ENCODE measurements at places on chromosomes 16 and 17.

DNA sequence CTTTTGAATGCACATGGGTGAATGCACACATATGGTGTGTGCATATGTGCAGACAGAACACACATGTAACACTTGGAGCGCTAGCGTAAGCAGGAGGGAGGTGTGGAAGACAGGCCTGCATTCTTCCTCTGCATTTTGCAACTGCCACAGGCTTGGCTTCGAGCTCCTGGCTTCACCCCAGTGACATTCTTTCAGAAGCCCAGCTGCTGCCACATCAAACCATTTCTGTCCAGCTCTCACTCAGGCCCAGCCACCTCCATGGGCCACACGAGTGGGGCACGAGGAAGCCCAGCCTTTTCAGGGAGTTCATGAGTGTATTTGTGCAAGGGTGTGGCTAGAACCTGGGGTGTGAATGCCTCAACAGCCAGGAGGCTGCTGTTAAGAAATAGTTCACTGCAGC, 18.8 kb downstream of the LGALS3BP start:
- DNase-seq = no peak

GRCh38 chr17:47719411-47720152, 13.5 kb upstream of the TBX21 start:
- no peak for DNase-seq

- no peak for DNase-seq
Observed at GRCh38 chr17:37791447-37792399, 46.9 kb upstream of the HNF1B start.

DNA sequence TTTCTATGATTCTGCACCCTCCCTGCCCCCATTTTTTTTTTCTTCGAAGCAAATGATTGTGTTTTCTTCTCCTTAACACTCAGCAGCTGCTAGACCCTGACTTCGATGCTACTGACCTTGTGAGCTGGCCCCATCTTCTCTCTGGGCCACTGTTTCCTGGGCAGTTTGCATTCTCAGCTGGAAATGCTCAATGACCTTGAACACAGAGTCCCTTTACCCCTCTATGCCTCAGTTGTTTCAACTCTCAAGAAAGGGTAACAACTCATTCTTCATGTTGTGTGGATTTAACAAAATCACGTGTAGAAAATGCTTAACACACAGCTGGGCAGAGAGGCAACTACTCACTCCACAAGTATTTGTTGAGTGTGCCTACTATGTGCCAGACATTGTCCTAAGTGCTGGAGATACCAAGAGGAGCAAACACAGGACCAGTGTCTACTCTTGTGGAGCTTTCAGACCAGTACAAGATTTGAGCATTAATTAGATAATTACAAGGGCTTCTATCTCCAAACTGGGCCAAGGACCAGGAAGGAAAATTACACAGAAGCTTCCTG, 66.2 kb downstream of the IQCK start:
- DNase-seq = no peak

DNA sequence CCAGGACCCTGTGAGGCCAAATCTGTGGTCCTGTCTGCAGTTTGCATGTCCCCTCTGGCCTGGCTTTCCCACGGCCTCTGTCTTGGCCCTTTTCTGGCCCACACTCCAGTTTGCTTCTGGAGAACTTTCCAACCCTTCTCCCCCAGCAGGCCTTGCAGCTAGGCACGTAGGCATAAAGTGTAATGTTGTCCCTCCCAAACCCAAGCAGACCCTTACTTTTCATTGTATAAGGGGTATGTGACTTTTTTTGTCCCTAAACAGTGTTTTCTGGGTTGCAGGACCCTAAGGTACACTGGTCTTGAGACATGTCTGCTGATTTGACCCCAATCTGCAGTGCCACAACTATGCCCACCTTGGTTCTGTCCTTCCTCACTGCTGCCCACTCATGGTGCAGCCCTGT, 15.6 kb upstream of the SMPD3 start:
- no peak for DNase-seq

DNA sequence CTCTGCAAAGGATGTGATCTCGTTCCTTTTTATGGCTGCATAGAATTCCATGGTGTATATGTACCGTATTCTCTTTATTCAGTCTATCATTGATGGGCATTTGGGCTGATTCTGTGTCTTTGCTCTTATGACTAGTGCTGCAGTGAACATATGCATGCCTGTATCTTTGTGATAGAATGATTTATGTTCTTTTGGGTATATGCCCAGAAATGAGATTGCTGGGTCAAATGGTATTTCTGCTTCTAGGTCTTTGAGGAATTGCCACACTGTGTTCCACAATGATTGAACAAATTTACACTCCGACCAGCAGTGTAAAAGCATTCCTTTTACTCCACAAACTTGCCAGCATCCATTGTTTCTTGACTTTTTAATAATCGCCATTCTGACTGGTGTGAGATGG, 60.2 kb upstream of the ADORA2B start:
- no peak for DNase-seq

GRCh38 chr16:66382966-66383299, 16.4 kb downstream of the CDH5 start:
- no peak for DNase-seq

- no peak for DNase-seq
Observed at GRCh38 chr16:52456368-52456767, 90.6 kb downstream of the TOX3 start.

- no peak for DNase-seq
Observed at GRCh38 chr17:32112416-32112815, 29.9 kb upstream of the RHOT1 start.

DNA sequence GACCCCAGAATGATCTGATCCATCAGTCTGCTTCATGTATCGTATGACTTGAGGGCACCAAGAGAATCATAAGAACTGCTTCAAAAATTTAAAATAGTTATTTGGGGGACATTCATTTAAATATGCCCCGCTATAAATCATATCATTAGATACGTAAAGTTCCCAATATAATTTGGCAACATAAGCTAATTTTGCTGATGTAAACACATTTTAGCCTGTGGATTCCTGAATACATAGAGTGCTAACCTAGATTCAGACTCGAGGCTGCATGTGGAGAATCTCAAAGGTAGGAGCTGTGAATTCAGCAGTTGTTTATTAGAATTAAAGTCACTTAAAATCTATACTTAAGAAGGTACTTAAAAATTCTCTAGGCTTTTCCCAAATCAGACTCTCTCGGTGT, 24.9 kb downstream of the ANKFN1 start:
- no peak for DNase-seq

- DNase-seq = no peak
Observed at GRCh38 chr17:69061721-69062556, 1.2 kb upstream of the ABCA9 start.

DNA sequence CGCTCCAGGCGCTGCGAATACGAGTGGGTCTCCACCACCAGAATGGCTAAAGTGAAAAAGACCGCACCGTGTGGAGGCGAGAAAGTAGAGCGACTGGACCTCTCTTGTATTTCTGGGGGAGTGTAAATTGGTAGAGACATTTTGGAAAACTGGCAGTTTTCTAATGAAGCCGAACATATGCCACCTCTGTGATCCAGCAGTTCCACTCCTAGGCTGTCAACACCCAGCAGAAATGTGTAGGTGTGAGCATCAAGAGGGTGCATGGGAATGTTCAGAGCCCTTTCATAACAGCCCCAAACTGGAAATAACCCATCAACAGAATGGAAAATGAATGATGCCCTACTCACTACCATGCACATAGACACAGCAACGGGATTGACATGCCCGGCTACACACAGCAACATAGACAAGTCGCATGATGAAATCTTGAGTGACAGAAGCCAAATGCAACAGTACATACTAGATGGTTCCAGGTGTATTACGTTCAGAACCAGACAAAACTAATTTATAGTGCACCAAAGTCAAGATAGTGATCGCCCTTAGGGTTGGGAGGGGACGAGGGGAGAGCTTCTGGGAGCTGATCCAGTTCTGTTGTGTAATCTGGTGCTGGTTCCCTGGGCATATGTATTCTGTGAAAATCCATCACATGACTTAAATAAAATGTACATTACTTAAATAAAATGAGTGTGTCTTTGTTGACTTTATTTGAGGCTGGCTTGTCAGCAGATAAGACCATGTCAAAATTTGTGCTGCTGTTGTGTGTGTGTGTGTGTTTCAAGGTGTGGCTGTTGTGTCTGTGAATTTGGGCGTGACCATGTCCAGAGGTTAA, 877 bp upstream of the BCL7C start:
- no peak for DNase-seq

DNA sequence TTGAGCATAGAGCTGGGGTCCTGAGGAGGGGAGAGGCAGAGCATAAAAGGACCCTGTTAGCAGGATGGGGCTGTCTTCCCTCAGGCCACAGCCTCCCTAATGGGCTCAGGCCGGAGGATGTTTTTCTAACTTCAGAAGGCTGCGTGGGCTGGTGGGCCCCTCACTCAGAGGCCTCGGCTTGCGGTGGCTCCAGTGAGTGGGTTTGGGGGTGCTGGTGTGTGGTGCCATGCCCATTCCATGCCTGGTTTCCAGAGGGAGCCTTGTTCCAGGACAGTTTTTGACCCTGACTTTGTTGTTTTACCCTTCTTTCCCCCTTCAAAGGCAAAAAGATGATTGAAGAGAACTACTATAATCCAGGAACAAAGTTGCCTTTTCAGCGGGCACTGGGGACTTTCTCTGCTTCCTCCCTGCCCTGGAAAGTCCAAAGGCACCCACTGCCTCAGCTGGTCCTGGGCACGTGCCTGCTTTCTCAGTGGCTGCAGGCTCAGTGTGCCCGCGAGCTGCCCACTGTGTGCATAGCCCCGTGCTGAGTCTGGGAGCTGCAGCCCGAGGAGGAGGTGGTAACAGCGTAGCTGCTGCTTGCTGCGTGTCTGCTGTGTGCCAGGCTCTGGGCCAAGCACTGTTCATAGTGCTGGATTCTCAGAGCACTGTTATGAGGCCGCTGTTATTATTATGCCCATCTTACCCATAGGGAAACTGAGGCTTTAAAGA, 11.8 kb downstream of the NKD1 start:
- no peak for DNase-seq

GRCh38 chr16:15961060-15961511, 11.7 kb downstream of the ABCC1 start:
- DNase-seq = no peak

GRCh38 chr16:22671301-22672076, 142.5 kb upstream of the HS3ST2 start:
- DNase-seq = no peak

GRCh38 chr16:3004781-3005284, 7.9 kb upstream of the CLDN9 start:
- DNase-seq = no peak

DNA sequence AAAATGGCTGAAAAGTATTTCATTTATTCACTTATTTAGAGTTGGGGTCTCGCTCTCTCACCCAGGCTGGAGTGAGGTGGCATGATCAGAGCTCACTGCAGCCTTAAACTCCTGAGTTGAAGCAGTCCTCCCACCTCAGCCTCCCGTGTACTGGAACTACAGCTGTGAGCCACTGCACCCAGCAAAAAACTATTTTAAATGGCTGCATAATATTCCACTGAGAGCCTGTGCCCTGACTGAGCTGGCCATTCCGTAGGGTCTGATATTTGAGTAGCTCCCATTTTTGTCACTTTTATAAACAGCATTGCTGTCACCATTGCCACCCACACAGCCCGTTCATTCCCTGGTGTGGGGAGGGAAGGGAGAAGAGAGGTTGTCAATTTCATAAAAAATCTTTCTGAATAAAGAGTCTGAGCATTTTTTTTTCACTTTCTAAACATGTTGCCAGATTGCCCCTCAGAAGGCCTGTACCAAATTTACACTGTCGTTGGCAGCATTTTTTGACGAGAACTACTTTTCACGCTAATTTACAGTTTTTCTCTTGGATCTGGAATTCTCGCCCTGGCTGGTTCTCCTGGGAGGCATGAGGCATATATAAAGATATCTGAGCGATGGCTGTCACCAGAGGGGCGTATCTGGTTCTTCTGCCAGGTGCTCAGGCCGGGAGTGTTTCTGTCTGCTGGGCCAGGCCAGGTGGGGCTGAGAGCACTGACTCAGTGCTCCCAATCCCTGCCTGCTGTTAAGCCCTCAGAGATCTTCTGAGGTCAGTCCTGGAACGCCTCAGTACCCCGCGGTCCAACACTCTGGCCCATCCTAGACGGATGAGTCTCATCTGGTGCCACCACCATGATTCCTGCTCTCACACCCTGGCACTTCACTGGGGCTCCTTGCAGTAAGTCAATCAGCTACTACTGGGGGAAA, 7.2 kb upstream of the KIFC3 start:
- no peak for DNase-seq

- DNase-seq = no peak
Observed at GRCh38 chr17:3546997-3547396, 10.6 kb downstream of the TRPV3 start.

- no peak for DNase-seq
Observed at GRCh38 chr17:47967607-47968252, 3.2 kb upstream of the CDK5RAP3 start.

DNA sequence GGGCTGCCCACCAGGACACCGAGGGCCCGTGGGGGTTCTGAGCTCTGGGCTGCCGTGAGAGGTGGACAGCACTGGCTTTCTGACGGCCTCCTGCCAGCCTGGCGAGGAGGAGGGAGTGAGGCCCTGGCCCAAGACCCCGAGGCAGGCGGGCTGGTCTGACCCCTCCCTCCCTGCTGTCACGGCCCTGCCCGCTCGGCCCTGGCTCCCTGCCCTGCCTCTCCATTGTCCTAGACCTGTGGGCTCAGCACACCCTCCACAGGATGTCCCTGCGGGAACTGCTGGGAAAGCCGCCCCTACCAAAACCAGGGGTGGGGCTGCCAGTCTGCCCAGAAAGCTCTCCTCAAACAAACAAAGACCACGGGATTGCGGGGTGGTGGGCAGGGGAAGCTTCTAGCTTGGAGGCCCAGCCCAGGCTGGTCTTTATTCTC, 20.7 kb downstream of the SPNS2 start:
- peak; percentile 78 for DNase-seq

DNA sequence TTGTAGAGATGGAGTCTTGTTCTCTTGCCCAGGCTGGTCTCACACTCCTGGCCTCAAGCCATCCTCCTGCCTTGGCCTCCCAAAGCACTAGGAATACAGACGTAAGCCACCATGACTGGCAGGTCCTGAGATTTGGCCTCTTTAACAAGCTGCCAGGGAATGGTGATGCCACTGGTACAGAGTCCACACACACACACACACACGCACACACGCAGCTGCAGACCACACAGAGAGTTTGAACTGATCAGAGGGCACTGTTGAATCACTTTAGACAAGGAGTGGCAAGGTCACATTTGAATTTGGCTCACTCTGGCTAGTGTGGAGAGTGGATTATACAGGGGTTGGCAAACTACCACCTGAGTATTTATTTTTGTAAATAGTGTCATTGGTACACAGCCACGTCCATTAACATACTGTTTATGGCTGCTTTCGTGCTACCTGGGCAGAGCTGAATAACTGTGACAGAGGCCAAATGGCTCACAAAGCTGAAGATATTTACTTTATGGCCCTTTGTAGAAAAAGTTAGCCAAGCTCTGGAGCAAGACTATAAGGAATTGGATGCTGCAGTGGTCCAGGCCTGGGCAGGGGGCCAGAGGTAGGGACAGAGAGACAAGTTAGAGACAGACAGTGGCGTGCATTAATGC, 9.9 kb downstream of the ITPRIPL2 start:
- DNase-seq = no peak

- DNase-seq = no peak
Observed at GRCh38 chr17:44960691-44961090, 7.4 kb downstream of the C1QL1 start.

GRCh38 chr16:19153876-19154275, 14.2 kb upstream of the SYT17 start:
- no peak for DNase-seq

- DNase-seq = peak; percentile 45
Observed at GRCh38 chr17:50199211-50199802, 2.1 kb downstream of the COL1A1 start.

Measured in Right ventricle myocardium inferior (tissue), 1 donor.